Glomerular endothelial cell (primary cell): ENCODE measurements at places on chromosomes 12 and 14.

DNA sequence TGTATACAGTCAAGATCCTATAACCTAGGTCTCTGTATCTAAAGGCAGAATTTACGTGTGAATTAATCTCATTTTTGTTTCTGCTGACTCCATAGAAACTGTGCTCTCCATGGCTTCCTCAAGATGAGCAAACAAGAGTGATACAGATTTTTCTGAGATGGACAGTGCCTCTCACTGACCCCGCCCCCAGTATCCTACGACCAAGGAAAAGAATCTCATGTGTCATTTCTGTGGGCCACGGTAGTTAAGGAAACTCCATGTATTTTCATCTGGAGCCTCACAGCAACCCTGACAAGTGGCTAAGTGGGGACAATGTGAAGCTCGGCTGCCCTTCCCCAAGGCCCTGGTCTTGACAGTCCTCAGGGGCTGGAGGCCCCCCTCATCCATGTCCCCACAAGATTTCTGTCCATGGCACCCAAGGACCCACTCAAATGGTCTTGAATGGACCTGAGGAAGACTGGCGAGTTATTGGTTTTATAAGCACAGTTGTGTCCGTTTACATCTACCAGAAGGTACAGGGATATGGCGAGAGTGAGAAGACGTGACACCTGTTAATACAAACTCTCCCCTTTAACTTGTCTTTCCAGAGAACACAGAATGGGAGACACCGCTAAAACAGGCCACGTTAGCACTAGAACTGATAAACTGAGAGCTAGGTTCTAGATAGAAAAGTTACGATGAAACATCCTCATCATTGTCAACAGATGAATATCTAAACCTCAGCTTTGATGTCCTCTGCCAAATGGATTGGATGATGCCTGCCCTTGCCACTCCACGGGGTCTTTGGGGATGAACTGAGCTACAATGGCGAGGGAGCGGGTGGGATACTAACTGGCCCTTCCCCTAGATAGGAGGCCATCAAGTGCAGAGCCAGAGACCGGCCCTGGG lies 108.4 kb upstream of the EGLN3 start:
- DNase-seq, result no peak

- no peak for DNase-seq
Observed at GRCh38 chr12:112325622-112326207, 56.5 kb downstream of the HECTD4 start.

GRCh38 chr14:76320486-76320885 lies 55.5 kb upstream of the ESRRB start:
- no peak for DNase-seq

- peak; percentile 5 for DNase-seq
Observed at GRCh38 chr14:102390064-102390855, 27.5 kb downstream of the TECPR2 start.

GRCh38 chr12:102745971-102746600 lies 171.0 kb downstream of the PAH start:
- DNase-seq, result no peak

- no peak for DNase-seq
Observed at GRCh38 chr12:3049176-3049575, 28.0 kb upstream of the TSPAN9 start.

DNA sequence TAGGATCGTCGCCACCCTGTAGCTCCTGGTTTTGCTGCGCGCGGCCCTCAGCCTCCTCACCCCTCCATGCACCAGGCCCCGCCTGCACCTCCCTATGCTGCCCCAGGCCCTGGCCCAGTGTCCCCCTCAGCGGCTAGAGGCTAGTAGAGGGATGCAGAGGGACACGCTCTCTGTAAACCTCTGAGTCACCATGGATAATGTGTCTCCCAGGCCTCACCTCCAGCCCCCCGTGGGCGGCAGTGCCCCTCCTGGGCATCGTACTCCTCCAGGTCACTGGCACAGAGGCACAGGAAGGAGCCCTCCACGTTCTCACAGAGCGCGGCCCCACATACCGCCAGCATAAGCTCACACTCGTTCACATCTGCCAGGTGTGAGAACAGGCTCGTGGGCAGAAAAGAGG lies 12.3 kb downstream of the ISCA2 start:
- no peak for DNase-seq

- DNase-seq, result no peak
Observed at GRCh38 chr12:51819736-51820525, 28.6 kb downstream of the FIGNL2 start.

DNA sequence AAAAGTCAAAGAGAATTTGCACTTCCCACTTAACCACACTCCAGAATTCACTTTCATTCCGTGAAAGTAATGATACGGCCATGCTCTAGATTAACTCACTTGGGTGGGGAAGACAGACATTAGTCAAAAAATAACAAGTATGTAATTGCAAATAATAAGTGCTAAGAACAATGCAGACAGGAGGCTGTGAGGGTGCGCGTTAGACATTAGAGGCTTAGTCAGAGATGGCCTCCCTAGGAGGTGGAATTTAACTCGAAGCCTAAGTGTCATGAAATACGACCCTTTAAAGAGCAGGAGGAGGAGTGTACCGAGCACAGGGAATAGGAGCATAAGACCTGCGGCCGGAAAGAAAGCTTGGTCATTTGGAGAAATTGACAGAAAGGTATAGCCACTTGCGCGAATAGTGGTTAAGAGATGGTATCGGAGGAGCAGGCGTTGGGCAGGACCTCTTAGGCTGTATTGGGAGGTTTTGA lies 628 bp downstream of the SNRPF start:
- DNase-seq, result no peak

DNA sequence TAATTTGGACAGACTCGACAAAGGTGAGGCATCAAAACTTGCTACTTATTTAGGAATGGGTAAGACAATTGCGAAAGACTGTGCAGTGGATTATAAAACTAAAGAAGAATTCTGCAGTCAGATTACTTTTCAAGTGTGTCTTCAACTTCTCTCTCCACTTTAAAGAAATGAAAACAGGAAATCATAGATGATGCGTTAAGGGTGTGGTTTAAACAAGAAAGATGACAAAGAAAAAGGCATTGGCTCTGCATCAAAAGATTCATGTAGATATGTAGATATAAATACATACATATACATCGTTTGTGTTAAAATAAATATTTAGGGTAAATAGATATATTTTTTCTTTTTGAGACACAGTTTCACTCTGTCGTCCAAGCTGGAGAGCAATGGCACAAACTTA lies 74.6 kb upstream of the PARP11 start:
- DNase-seq, result no peak

DNA sequence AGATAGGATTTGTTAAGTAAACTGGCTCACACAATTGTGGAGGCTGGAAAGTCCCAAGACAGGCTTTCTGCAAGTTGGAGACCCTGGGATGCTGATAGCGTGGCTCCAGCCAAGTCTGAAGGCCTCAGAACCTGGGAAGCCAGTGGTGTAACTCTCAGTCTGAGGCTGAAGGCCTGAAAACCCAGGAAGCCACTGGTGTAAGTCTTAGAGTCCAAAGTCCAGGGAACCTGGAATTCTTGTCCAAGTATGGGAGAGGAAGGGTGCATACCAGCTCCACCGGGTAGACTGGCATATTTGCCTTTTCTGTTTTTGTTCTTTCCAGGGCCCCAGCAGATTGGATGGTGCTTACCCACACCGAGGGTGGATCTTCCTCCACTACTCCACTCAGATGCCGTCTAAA lies 18.1 kb downstream of the GMFB start:
- no peak for DNase-seq

- no peak for DNase-seq
Observed at GRCh38 chr12:13981296-13981962, at the start of gene GRIN2B. TSS of gene GRIN2B (minus strand) at chr12:13981602. CDS start at chr12:13866208, 115,394 bp downstream.

- DNase-seq, result peak; percentile 80
Observed at GRCh38 chr14:84254290-84254689, 1275.7 kb upstream of the FLRT2 start.

GRCh38 chr12:2756756-2757155 lies 38.0 kb upstream of the FKBP4 start:
- no peak for DNase-seq

DNA sequence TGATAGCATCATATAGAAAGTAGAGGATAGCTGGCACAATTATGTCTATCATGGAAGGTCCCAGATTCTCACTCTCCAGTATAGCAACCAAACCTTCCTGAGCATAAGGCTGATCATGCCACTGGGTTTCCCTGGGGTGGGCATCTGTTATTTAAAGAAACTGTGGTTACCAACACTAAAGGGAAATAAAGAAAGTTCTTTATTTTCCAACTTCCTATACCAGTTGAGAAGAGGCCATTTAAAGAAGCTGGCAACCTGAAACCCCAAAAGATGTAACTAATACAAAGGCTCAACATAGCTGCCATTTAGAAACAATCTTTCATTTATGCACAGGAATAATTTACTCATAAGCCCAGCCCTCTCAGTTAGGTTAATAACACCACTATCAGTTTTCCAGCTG lies 3.1 kb downstream of the BCAT1 start:
- DNase-seq, result no peak

DNA sequence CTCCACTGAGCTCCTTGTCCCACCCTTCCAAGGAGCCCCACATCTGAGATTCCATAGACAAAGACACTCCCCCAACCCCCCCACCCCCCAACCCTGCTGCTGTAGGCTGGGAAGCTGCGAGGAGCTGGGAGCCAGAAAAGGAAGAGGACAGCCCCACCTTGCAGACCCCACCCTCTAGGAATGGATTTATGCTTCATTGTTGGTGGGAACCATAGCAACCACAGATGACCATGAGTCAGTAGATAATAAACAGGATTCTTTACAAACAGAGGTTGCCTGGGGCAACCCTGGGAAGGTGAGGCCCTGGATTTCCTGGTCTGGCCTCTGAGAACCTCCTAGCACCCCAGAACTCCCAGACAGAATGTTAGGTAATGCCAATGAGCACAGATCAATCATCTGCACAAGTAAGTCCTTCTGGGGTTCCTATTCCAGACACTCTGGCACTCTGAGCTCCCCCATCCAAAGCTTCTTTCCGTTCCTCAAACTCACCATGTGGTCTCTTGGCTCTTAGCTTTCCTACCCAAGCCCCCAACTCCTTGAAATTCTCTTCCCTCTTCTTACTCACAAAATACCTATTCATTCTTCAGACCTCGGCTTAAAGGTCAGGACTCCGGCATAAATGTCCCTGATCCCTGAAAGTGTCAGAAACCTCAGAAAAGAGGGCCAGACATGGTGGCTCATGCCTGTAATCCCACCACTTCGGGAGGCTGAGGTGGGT lies 15.2 kb upstream of the PLEKHG6 start:
- peak; percentile 94 for DNase-seq

- no peak for DNase-seq
Observed at GRCh38 chr14:24928386-24928900, 121.5 kb downstream of the STXBP6 start.

DNA sequence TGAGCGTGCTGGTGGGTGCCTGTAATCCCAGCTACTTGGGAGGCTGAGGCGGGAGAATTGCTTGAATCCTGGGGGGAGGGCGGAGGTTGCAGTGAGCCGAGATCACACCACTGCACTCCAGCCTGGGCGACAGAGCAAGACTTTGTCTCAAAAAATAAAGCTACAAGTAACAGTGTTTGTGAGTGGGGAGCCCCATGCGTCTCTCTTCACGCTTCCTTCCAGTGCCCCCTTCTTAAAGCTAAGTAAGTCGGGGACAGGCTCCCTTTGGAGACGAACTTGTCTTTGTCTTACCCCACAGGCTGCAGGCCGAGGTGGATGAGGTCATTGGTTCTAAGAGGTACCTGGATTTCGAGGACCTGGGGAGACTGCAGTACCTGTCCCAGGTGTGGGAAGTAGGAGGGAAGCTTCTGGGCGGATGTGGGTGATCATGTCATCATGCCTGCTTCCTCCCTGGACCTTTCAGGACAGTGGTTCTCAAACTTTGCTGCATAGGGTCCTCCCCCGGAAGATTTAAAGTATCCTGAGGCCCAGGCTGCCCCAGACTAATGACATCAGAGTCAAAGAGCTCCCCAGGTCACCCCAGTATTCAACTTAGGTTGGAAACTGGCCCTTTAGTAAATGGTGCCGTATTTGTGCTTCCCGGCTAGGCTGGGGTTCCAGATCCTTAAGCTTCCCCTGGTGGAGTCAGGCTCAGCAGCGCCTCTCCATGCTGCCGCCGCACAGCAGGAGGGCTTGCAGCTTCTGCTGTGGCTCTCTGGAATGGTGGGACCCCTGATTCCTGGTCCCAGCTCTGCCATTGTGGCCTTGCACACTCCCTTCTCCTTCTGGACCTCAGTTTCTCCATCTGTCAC lies 37.1 kb downstream of the CYP46A1 start:
- DNase-seq, result no peak

DNA sequence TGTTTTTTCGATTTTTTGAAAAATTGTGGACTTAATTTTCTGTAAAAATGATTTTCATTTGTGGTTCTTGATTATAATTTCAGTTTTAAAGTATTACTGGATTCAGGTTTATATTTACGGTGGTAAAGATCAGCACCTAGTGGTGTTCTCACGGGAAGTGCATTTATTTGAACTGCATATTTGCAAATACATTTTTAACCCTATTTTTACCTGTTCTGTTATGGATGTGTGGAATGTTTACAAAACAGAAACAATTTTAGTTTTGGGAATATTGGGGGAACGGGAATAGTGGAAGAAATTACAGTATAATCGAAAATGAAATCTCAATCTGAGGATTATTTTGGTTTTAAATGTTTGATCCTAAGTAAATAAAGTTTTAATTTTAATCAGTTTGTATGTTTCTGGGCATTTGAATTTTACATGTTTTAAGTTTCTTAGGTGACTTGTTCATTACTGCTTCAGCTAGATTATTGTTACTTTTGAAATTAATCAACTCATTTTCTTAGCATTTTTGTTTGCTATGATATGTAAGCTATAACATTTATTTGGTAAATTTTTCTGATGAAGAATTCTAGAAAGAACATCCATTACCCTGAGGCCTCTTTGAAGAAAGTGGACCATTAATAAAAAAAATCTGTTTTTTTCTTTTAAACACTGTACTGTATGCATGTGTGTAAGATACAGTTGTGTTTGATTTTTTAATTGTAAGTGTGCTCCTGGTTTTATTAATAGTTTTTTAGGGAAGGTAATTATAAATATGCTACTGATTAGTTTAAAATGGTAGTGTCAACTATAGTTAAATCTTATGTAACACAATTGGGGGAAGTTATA lies 942 bp downstream of the ATF7IP start:
- no peak for DNase-seq

- no peak for DNase-seq
Observed at GRCh38 chr14:33716921-33717320, 234.0 kb downstream of the EGLN3 start.

DNA sequence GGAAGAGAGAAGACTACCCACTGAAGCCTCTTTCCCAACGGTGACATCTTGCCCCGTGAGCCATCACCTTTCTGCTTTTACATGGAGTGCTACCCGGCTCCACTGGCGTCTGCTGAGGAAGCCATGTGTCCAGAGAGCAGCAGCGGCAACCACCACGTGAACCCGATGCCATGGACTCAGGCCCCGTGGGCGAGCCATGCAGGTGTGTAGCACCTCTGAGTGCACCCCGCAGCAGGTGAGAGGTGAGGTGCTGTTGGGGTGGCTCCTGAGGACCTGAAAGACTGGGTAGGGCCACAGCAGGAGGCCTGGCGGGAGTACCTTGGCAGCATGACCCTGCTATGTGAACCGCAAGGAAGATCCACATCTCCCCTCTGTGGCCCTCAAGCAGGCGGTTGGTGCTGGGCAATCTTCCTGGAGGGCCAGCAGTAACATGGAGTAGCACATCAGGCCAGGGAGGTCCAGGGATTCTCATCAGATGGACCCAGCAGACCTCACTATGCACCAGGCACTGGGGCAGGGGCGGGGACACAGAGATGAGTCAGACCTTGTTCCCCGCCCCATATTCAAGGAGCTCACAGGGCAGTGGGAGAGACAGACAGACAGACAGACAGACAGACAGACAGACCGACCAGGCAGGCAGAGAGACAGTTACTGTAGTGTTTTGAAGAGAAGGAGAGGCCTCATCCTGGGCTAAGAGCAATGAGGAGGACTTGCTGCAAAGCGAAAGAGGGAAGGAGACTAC lies 129.6 kb downstream of the PAPOLA start:
- DNase-seq, result no peak
